ENCODE measurements at places on chromosomes 1 and 21.

DNA sequence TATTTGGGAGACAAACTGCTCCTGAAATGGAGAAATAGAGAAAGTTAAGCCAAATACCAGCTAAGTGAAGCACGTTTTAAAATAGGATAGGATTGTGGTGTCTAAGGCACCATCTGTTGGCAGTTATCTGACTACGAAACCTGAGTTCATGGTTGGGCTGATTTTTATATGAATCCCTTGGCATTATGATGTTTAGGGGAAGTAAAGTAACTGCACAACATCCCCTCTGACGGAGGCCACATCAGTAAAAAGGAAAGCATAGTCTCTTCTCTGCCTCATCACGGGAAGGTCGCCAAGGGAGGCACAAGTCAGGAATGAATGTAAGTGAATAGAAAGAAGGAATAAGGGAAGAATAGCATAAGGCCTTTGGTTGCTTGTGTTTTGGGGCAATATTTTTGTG, 128.0 kb downstream of the PRRX1 start:
- no peak for DNase-seq

GRCh38 chr1:165353731-165354671, 2.5 kb downstream of the LMX1A start:
- DNase-seq = no peak

DNA sequence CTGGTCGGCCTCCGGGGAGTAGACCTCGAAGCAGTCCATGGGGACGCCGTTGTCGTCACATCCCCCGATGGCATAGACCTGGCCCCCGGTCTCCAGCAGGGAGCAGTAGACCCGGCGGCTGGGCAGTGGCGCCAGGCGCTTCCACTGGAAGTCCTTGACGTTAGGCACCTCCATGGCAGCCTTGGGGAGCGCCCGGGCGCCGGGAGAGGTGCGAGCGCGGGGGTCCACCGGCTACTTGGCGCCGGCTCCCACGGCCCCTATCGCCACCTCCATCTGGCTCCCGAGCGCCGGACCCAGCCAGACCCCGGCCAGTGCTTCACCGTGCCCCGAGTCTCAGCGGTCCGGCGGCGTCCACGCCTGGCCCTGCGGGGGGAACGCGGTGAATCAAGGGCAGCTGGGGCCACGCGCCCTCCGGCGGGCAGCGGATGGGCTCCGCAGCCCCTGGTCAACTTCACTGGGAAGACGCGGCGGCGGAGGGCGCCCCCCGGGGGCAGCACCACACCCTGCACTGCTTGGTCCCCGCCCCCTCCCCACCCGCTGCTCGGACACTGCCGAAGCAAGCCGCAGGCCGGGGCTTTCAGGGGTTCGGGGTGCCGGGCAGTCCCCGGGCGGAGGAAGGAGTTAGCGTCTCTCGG, 13.2 kb downstream of the KLHDC8A start:
- DNase-seq = peak; percentile 11

DNA sequence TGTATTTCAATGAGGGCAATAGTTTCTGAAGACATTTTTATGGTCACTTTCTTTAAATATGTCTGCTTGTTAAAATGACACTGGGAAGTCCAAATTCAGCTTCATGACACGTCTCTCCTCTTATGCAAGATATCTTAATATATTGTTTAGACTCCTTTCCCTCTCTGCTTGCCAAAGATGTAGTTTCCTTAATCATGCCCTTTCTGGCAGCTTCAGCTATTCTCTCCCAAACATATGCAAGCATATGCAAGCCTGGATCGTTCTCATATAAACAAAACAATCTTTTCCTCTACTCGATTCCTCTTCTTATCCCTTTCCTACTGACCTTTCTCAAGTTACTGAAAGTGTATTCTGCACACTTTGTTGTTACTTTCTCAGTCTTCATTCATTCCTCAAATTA, 372.2 kb downstream of the PTBP2 start:
- DNase-seq = no peak

DNA sequence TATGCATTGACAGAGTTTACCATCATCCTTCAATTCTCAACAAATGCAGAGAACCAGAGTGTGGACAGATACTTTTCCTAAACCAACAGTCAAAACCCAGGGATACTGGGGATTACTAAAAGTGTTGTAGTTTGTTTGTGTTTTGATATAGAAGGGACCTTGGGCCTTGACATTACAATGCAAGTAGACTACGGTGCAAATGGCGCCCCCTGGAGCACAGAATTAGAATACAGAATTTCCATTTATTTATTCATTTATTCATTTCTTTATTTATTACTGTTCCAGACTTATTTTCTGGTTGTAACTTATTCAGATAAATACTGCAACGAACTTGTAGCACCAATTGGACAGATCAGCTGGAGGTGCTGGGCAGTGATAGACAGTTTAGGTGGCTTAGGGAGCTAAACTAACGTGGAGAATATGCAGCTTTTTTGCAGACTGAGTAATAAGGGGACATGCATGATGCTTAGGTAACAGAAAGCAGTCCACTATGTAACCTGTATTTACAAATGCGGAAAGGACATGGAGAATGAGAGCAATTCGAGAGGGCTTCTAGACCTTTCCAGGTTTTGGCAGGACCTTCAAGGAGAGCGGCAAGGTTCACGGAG, 42.6 kb downstream of the KIRREL1 start:
- peak; percentile 51 for DNase-seq

DNA sequence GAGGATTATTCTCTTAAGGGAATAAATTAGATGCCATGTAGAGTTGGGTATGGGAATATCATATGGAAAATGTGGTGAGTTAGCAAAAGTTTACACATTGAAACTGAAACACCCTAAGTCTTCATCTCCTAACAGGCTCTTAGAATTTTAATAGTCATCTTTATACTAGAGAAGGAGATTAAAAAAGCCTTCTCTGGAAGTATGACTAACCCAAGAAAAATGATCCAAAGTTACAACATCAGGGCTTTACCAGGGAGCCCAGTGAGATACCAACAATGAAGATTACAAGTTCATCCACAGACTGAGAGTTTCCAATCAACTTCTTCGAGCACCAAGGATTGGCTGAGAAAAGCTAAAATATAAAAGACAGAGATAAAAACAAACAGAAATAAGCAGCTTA, 70.0 kb upstream of the KIAA0040 start:
- DNase-seq = no peak

- no peak for DNase-seq
Observed at GRCh38 chr1:51058858-51059257, 43.2 kb upstream of the C1orf185 start.

GRCh38 chr1:212966616-212967015, 16.3 kb downstream of the VASH2 start:
- DNase-seq = no peak

DNA sequence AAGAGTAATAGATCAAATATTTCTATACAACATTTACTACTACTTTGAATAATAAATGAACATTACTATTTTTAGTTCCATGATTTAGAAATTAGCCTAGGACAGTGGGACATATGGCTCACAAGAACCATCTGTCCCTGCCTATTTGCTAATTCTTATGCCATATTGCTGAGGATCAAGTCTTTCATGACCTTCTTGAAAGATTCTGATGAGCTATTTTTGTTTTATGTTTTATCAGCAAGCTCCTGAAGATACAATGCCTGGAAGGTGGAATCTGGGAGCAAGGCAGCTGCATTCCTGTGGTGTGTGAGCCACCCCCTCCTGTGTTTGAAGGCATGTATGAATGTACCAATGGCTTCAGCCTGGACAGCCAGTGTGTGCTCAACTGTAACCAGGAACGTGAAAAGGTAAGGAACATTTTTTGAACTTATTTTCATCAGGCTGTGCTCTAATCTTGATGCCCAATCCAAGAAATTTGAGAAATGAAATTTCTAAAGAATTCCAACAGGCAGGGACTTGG, 326.7 kb downstream of the PAPPA2 start:
- no peak for DNase-seq

DNA sequence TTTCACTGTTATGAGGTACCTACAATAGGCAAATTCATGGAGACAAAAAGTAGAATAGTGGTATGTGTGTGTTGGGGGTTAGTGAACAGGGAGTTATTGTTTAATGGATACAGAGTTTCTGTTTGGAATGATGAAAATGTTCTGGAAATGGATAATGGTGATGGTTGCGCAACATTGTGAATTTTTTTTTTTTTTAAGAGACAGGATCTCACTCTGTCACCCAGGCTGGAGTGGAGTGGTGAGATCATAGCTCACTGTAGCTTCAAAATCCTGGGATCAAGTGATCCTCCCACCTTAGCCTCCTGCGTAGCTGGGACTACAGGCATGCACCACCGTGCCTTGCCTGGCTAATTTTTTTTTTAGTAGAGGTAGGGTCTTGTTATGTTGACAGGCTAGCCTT, 34.5 kb upstream of the TRABD2B start:
- DNase-seq = no peak

DNA sequence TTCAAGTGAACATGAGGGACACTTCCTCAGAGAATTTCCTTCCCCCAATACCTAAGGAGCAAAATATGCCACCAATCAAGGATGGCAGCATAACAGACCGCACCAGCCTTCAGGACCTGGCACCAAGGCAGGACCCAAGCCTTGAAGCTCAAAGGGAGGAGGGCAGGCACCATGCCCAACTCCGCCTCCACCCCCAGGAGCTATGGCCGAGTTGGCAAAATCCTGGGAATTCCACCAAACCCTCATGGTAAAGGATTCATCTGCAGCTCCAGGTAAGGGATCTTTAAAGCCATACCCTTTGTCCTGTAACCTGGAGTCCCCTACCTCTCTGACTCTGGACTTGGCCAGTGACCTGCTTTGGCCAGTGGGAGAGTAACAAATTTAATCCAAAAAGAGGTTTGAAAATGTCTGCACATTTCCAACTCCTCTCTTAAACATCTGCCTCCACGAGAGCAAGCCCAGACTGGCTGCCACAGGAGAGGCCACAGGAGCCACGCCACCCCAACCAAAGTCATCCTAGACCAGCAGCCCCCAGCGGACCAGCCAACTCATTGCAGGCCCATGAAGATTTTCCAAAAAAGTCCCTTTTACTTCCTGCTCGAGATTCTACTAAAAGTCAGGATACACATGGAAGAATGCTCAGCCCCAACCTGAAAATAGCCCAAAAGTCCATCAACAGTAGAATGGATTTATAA, 41.9 kb downstream of the NPHP4 start:
- no peak for DNase-seq

GRCh38 chr1:22753481-22753971, 42.9 kb downstream of the EPHB2 start:
- DNase-seq = no peak

GRCh38 chr1:46284058-46284457, 19.4 kb downstream of the LRRC41 start:
- DNase-seq = no peak

DNA sequence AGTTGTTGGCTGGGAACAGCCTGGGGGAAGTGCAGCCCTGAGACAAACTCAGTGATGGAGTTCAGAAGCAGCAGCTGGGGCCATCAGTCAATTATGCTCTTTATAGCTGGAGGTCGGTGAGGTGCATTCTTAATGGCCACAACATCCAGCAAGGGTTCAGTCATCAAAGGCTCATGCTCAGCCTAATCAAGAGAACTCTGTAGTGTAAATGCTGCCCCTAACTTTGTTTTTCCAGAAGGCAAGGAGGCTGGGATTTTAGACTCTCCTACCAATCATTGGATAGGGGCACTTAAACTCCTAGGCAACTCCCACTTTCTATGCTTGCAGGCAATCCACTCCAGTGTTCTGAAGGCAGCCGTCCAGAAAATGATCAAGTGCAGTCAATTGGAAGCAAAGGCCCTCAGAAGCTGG, 15.0 kb upstream of the RGS4 start:
- no peak for DNase-seq

DNA sequence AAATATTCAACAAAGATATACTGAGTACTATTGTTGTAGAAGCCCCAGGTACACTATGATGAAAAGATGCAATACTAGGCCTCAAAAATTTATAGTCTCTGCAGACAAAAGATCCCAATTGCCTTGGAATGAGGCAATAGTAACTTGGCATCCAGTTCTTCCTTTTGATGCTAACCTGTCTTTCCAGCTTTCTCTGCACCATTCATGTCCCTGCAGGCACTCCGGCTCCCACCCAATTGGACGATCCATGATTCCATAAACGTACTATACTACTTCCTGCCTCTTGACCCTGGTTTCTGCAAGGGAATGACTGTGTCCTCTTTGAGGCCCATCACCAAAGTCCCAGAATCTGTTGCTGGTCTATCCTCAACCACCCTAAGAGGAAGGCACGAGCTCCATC, 8.0 kb upstream of the TAGLN2 start:
- DNase-seq = no peak

DNA sequence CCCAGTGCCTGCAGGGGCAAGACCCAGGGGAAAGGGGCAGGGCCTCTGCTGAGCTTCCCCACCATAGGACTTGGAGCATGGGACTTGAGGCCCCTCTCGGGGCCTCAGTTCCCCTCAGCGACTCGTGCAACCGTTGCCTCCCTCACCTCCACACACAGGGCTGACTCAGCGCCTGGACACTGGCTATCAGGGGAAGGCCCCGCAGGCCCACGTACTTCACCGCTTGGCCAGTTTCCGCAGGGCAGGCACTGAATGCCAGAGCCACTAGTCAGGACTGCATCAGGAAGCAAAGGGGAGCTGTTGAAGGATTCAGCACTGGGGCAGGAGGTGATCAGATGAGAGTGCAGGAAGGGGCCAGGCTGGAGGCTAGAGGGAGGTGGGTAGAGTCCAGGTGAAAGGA, 15.5 kb upstream of the FAM131C start:
- DNase-seq = no peak

DNA sequence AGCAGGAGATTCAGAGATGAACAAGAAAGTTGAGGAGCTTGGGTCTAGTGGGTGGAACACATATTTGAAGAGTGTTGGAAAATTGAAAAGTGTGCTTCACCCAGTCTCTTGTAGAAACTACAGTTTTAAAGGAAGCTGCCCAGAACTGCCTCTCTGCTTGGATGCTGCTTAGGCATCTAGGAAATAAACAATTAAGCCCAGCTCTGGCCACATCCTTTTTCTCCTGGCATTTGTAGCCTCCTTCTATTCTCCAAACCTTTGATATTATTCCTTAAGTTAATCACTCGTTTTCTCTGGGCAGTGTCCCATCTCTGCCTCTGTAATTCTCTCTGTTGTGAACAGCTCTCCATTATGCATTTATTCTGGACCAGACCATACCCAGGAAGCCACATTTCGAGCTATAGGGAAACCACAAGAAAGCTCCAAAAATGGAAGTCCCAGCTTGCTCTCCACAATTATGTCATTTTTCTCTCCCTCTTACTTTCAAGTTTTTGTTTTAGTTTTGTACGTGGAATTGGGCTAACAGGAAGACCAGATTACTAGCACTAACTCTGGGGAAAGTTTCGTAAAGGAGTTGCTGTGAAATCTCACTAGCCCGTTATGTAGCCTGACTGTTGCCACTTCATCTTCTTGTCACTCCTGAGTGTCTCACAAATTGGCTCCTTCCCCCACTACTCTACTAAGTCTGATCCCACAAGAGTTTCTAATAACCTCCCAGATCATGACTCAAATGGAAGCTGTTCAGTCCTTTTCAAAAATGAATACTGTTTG, 102.2 kb downstream of the NTMT2 start:
- no peak for DNase-seq

Data from inflammatory macrophage (primary cell).